ENCODE measurements at places on chromosomes 16 and 17.

- DNase-seq: no peak
Measured at GRCh38 chr17:38363016-38363415, 11.4 kb downstream of the SOCS7 start.

DNA sequence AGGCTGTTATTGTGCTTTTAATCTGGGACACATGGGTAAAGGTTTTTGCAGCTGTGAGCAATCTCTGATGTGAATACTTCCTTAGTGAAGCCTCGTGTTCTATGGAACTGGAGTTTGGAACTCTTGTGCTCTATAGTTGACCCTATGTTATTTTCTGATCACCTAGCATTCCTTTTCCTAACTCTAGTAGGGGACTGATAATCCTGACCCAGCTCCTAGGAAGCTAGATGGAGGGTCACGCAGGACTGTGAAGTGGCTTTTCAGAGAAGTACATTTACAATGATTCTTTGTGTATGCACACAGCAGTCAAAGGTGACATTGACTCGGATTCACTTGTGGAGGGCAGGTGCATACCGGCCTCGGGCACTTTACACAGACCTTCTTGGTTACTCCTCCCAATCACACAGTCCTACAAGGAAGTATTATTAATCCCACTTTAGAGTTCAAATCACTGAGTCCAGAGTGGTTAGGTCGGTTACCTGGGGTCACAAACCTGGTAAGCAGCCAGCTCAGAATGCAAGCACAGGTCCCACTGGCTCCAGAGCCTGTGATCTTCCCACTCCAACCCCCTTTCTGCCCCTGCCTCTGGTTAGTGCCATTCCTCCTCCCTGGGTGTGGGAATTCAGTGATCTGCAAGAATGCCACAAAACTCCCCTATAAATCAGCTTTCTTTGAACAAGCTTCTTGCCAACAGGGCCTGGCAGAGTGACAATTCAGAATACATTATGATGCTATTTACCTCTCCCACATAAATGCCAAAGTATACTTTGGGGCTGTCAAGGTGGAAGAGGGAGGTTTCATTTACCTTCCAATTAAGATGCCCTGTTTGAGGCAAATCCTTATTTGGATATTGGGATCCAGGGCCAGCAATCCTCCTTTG lies 7.1 kb downstream of the CHD9NB start:
- no peak for DNase-seq

GRCh38 chr16:55392701-55393100 lies 68.7 kb downstream of the IRX6 start:
- no peak for DNase-seq

DNA sequence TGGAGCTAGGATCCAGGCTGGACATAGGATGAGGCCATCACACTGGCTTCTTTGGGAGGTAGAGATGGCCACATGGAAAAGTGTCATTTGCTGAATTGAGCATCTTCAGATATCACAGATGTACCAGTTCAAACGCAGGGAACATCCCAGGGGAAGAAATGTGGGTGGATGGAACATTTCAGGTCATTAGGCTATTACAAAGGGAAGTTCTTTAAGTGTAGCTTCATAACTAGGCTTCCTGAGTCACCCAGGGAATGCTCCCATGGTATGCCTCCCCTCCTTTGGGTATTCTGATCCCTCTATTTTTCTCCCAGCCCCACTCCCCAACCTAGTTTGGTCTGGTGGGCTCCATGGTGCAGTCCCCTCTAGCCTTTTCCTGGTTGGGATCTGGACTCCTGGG lies 69.8 kb upstream of the IRX3 start:
- no peak for DNase-seq

Data from activated CD4-positive, CD25-positive, alpha-beta regulatory T cell (primary cell).